ENCODE measurements at places on chromosomes 5 and 9. TPM values are rescaled to one million over a fixed set of nuclear protein-coding genes. Genes with fewer than 3 reads are reported as not detected.

The CDC20B gene
- not detected for total RNA-seq

The SH3RF2 gene
- 0.28 TPM for total RNA-seq

The ACTBL2 gene
- total RNA-seq: 1.1 TPM

The MARVELD2 gene
- 0.14 TPM for total RNA-seq

The ARHGEF37 gene
- 0.57 TPM for total RNA-seq

The LHX2 gene
- not detected for total RNA-seq

The WDR31 gene
- 1.8 TPM for total RNA-seq

The BARX1 gene
- not detected for total RNA-seq

The NIPSNAP3A gene
- 27.0 TPM for total RNA-seq

The CDH9 gene
- total RNA-seq: 0.18 TPM

The DMGDH gene
- total RNA-seq: 2.7 TPM
